ENCODE measurements at places on chromosomes 5 and 9.

- no peak for DNase-seq
Measured at GRCh38 chr9:91992461-91993041, 42.5 kb upstream of the ROR2 start.

DNA sequence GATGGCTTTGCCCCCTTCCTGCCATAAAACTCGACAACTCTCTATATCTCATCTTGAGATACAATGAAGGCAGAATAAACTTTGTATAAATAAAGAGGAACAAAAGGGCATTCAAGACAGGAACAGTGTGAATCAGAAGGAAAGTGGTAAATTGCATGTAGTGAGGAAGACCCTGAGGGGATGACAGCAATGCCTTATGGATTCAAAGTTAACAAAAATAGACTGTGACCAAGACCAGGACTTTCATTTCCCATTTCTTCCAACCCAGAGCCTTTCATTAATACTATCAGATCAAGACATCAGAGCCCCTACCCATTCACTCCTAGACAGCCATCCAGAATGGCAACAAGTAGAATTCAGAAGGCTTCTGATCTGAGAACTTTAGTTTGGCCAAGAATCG, 46.4 kb upstream of the ZNF462 start:
- no peak for DNase-seq

GRCh38 chr5:109281136-109281690, 128.6 kb downstream of the PJA2 start:
- no peak for DNase-seq

DNA sequence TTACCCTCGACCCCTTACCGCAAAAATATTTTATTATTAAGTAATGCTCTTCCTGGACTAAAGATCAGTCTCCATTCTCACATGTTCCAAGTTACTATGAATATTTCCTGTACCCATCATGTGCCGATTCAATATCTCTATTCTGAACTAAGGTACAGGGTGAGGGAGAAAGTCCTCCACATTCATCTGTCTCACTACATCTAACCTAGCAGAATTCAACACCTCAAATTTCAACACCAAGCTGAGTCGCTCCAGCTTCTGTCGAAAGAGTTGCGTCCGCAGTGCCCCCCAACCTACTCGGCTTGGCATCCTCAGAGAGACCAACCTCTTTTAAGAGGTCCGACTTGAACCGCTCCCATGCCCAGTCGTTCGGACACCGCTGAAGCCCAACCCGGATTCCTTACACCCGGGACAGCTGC, 1.0 kb downstream of the CERT1 start:
- no peak for DNase-seq

DNA sequence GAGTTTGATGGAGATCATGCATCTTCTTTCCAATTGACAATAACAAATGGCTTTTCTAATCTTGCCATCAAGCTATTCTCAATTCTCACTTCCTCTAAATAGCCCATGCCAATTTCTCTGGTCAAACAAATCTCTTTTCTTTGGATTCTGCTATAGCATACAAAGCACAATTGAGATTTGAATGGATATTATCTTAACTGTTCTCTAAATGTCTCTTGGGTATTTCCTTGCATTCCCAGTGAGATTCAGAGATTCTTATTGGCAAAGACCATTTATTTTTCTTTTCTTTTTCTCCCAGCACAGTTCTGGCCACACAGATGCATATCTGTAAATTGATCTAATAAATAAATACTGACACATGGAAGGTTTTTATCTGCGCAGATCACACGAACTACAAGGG, at the start of gene OR1N2:
Gene OR1N2, plus strand, starts transcription at position 301 of the 400 bp plus-strand sequence. CDS start 100 bp downstream, outside the sequence.
- DNase-seq = no peak
